Activated T-cell treated with anti-CD3 and anti-CD28 coated beads, Interleukin-2, amount 50 U/mL, for 72 hours (primary cell): ENCODE measurements at places on chromosomes 7 and 10. TPM values are rescaled to one million over a fixed set of nuclear protein-coding genes. Genes with fewer than 3 reads are reported as not detected.

UCN3 gene
- not detected for total RNA-seq

CRHR2 gene
- not detected for total RNA-seq

HOXA6 gene
- 0.31 TPM for total RNA-seq

EBLN1 gene
- total RNA-seq = not detected

ABCC2 gene
- 1.3 TPM for total RNA-seq

FAM171A1 gene
- total RNA-seq = 4.2 TPM

SEMA3D gene
- 0.24 TPM for total RNA-seq

CHN2 gene
- 1.2 TPM for total RNA-seq

HOXA11 gene
- total RNA-seq = 0.09 TPM

NUDT13 gene
- total RNA-seq = 1.3 TPM

COG5 gene
- 55.5 TPM for total RNA-seq

HYAL4 gene
- total RNA-seq = 1.8 TPM

SPACDR gene
- 5.4 TPM for total RNA-seq

TMEM213 gene
- 0.39 TPM for total RNA-seq

PALD1 gene
- 1.1 TPM for total RNA-seq

LRRD1 gene
- not detected for total RNA-seq

SPDYE2 gene
- not detected for total RNA-seq

TMEM26 gene
- total RNA-seq = not detected

DKK1 gene
- not detected for total RNA-seq

TMEM196 gene
- total RNA-seq = not detected

DPYSL4 gene
- 9.9 TPM for total RNA-seq

NRP1 gene
- total RNA-seq = 0.84 TPM

AGAP3 gene
- 26.9 TPM for total RNA-seq

HOXA7 gene
- total RNA-seq = not detected

VDAC2 gene
- total RNA-seq = 229 TPM

STOX1 gene
- total RNA-seq = 0.19 TPM

NANOS1 gene
- 0.31 TPM for total RNA-seq

PTPRZ1 gene
- total RNA-seq = not detected

METTL27 gene
- not detected for total RNA-seq

LIPJ gene
- total RNA-seq = not detected

ASNS gene
- 338 TPM for total RNA-seq

CHAT gene
- 0.14 TPM for total RNA-seq

ANXA8 gene
- not detected for total RNA-seq

FKBP9 gene
- 0.84 TPM for total RNA-seq

PNLIP gene
- total RNA-seq = not detected

PTF1A gene
- total RNA-seq = not detected

JAZF1 gene
- total RNA-seq = 4.3 TPM

FAM170B gene
- total RNA-seq = not detected

IL6 gene
- total RNA-seq = 2.4 TPM

ANKRD61 gene
- total RNA-seq = not detected

GCK gene
- total RNA-seq = 1.3 TPM

CCM2 gene
- 109 TPM for total RNA-seq

MAGI2 gene
- 0.31 TPM for total RNA-seq

PAOX gene
- 12.4 TPM for total RNA-seq

C10orf62 gene
- not detected for total RNA-seq

ZNF282 gene
- 161 TPM for total RNA-seq

VWA2 gene
- total RNA-seq = not detected

JCAD gene
- 0.05 TPM for total RNA-seq

NET1 gene
- total RNA-seq = 22.2 TPM

TMEM229A gene
- total RNA-seq = not detected

MDFIC gene
- total RNA-seq = 65.2 TPM
